ENCODE measurements at places on chromosomes 2 and 18.

DNA sequence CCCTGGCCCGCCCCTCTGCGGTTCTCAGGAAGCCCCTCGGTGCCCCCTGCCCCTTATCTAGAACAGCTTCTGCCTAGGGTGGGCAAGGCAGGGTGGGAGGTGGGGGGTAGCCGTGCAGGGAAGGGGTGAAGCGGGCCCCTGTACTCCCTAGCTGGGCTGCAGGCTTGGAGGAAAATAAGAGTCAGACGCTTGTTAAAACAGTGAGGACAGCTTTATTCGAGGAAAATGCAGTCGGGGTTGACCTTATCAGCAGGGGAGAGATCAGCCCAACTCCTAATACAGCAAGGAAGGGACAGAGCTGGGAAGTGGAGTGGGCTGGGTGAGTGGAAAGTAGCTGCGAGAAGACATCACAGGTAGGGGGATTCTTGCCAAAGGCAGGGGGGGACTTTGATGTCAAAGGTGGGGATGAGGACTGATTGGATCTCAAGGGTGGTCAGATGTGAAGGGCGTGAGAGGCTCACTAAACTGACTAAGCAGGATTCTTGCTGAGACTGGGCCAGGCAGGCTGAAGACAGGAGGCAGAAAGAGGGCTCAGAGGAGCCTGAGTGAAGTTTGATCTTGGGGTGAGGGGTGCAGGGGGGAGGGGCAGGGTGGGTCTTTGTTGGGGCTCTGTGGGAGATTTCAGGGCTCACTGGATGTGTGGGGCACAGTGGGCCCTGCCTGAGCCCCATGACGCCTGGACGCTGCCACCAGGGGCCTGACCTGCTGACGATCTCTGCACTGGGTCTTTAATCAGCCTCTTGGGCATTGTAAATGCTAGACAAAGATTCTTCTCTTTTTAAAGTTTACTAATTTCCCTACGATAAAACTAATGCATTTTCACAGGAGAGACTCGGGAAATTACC is 29.9 kb downstream of the HPCAL1 start:
- DNase-seq = no peak

GRCh38 chr2:41722668-41723369 is 325.0 kb upstream of the PKDCC start:
- peak; percentile 33 for DNase-seq

DNA sequence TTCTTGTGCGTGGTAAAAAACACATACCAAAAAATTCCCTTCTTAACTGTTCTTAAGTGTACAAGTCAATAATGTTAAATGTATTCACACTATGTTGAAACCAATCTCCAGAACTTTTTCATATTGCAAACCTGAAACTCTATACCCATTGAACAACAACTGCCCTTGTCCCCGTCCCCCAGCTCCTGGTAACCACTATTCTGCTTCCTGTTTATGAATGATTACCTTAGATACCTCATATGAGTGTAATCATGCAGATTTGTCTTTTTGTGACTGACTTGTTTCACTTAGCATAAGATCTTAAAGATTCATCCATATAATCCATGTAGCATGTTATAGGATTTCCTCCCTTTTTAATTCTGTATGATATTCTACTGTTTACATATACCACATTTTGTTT is 59.9 kb downstream of the NAT8 start:
- DNase-seq = no peak

DNA sequence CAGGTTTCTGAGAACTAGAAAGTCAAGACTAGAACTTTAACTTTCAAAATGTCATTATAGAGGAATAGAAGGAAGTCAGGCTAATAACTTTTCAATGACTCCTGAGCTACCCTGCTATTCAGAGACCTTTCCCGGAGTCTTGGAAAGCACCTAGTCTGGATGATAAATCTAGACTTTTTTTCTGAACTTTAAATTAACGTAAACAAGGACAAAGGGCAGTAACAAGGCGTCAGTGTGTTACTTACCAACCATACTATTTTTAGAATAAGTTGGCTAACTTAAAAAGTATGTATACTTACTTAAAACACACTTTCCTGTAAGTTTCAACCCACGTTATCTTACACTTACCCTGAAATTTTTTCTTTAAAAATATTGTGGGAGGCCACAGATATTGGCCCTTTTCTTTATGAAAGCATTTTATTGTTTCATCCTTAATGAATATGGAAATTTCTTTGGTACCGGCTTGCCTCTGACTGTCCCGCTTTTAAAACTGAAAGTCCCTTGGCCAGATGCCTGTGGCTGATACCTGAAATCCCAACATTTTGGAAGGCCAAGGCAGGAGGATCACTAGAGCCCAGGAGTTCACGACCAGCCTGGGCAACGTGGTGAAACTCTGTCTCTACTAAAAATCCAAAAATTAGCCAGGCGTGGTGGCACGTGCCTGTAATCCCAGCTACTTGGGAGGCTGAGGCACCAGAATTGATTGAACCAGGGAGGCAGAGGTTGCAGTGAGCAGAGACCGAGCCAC is 9.7 kb downstream of the PMAIP1 start:
- DNase-seq = no peak

DNA sequence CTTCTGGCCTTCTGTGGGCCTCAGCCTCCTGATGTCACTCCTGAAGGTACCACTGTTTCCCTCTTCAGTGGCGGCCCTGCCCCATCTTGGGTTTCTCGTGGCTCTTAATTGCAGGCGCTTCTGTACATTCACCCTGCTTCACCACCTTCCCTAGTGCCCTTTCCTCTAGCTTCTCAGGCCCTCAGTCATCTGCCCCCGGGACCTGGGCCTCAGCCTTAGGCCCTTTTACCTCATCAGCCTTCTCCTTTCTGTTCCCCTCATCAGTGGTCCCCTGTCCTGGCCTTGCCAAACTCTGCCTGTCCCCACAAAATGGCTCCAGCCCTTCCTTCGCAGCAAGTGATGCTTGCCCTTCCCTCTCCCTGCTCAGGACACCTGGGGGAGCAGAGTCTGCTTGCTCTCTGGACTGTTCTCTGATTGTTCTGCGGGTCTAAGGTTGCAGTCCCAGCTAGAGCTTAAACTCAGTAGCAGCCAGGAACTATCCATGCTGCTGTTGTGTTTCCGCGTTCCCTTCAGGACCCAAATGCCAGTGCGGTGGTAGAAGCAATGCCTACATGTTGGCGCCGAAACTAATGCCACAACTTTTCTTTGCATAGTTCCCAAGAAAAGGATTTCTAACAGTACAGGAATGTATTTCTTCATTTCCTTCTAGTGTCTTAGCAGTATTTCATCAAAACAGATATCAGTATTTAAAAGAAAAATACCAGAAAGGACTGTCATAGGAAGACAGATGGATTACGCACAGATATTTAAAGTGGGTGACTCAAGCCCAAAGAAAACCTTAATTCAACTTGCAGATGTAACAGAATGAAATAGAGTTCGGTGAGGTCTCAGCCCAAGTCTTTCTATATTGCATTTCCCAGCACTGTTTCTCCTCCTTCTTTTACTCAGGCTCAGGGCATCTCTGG is 7.5 kb downstream of the ASB1 start:
- DNase-seq = peak; percentile 81

GRCh38 chr2:159497847-159498246 is 118.5 kb downstream of the BAZ2B start:
- DNase-seq = no peak

Measured in GM03348 (cell line).